ENCODE measurements at places on chromosomes 5 and 9.

DNA sequence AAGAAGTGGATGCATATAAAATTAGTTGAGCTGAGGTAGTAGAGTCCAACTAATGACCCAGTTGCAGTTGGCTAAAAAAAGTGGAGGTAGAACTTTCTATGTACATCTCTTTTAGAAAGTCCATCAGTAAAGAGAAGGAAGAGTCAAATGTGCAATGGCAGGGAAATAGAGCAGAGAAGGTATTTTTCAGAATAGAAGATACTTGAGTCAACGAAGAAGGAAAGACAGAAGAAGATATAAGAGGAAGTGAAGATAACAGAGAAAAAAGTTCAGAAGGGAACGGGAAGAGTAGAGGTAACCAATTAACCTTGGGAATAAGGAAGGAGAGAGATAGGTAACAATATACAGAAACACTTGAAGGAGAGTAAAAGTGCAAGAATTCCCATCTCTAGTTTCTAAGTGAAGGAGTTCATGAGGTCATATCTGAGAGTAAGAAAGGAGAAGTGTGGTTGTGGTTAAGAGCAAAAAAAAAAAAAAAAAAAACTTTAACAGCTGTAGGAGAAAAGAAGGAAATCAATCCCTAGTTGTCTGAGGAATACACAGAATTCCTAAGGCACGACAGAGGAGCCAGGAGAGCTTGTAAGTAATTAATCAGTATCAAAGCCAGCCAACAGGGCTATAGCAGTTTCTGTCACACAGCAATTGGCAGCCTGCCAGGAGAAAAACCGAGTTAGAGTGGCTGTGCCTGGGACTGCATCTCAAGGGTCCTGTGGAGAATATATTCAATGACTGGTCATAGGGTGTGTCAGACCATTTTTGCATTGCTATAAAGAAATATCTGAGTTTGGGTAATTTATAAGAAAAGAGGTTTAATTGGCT, 61.0 kb downstream of the ARL15 start:
- peak; percentile 41 for DNase-seq

DNA sequence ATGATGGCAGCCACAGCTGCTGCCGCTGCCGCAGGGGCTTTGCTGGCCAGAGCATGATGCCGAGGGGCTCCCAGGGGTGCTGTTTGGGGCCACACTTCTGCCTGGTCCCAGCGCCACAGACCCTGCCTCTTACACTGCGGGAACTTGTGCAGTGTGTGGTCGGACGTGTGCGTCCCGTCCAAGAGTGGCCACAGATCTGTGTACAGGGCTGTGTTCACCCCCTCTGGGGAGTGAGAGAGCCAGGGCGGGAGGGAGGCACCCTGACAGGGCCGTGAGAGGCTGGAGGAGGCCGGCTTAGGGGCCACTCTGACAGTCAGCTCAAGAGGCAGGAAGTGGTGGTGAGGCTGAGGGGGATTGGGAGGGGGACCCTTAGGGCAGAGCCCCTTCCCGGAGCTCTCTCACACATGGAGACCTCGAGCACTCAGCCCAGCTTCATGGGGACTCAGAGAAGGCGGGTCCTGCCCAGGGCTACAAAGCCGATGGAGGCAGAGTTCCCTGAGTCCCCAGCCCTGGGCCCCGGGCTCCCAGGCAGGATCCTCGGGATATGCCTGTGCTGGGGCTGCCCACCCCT, 13.1 kb upstream of the CARD19 start:
- DNase-seq = no peak

DNA sequence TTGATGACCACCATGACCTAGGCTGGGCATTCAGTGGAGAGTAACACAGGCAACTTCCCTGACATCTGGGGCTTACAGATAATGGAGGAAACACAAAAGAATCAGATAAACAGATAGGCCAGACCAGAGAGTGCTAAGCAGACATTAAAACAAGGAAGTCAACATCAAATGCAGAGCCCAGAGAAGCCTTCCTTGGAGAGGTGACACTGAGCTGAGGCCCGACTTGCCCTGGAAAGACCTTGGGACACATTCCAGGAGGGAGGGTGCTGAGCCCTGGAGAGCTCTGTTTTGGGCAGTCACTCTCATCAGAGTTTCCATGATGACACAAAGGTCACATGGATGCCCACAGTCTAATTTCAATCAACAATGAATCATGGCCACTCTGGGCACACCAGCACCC, 31.9 kb upstream of the C5orf58 start:
- no peak for DNase-seq

DNA sequence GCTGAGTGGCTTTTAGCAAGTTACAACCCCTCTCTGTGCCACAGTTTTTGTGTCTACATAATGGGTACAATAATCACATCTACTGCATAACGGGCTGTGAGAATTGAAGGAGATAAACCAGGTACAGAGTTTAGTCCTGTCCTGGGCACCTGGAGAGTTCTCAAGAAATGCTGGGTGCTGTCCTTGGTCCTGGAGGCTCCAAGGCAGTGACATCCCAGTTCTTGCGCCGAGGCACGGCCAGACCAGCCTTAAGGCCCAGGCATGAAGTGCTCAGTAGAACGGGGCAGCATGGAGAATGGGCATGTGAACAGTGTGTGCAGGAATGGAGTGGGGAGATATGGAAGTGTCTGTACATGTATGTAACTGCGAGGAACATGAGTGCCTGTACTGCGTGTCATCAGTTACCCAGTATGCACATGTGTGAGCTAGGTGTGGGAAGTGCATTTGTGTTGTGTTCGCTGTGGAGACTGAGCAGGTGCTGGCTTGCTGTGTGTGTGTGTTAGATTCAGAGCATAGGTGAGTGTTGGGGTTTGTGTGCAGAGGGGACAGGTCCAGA, 6.3 kb upstream of the UNC5A start:
- DNase-seq = no peak

DNA sequence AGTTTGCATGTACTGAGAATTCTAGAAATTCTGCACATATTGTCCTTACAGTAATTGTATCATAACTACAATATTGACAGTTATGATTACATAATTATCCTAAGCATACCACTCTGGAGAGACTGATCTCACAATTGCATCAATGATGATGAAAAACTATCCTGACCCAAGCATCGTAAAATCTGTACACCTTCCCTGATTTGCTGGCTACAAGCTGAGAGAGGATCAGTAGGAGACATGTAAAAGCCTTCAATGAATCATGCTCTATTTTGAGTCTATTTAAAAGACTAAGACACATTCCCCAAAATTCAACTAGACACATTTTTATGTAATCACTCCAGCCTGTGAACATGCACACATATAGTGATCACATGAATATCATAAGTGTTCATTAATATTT, 1833.8 kb downstream of the EFNA5 start:
- peak; percentile 51 for DNase-seq

DNA sequence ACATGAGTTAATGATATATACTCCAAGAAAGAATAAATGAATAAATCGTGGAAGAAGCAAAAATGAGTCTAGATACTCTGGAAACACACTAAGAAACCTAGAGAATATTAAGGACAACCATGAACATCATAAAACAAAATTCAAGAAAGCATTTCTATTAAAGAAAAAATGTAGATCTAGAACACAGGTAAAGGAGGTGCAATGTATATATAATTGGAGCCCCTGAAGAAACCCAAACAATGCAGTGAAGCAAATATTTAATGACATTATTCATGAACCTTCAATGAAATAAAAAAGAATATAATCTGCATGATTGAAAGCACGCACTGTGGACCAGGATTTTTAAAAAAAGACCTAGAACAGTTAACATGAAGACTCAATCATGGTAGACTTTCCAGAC, 150.1 kb downstream of the ATPSCKMT start:
- DNase-seq = no peak

Measured in NCI-H69 (cell line).